ENCODE measurements at places on chromosomes 7 and 10. TPM values are rescaled to one million over a fixed set of nuclear protein-coding genes. Genes with fewer than 3 reads are reported as not detected.
A peak's percentile ranks its signal among the peaks of the same experiment; 100 is the strongest.

GRCh38 chr7:30968294-30968693 is 4.5 kb downstream of the GHRHR start:
- H3K27ac ChIP-seq, result no peak overlapping the region
- H3K27me3 ChIP-seq, result peaks cover 15% of the 10 kb centered on the region
- no peaks in the 10 kb centered on the region for H3K4me1 ChIP-seq
- H3K4me3 ChIP-seq, result no peak overlapping the region

GRCh38 chr10:77877441-77878344 is 48.9 kb downstream of the DLG5 start:
- H3K36me3 ChIP-seq, result no peaks in the 10 kb centered on the region
- peak; percentile 60 for DNase-seq
- no peak overlapping the region for H3K4me3 ChIP-seq
- H3K27me3 ChIP-seq, result no peaks in the 10 kb centered on the region
- H3K4me1 ChIP-seq, result peaks cover 13% of the 10 kb centered on the region
- no peak overlapping the region for H3K27ac ChIP-seq

DNA sequence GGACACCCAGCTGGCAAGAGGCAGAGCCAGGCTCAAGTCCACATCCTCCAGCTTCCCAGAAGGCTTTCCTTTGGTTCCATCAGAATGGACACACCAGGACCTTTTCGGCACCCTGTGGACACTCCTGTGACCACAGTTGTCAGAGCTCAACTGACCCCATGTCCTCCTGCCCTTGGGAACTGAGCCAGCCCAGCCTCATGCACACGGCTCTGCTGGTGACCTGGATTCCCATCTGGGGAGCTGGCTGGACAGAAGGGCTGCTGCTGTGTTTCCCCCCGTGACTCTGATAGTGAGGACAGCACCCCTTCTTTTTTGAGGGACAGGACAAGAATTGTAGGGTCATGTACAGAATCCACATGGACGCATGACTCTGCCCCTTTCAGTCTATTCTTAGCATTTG is 289.2 kb downstream of the WDR37 start:
- no peaks in the 10 kb centered on the region for H3K27me3 ChIP-seq
- no peaks in the 10 kb centered on the region for H3K4me1 ChIP-seq
- no peak overlapping the region for H3K27ac ChIP-seq
- DNase-seq, result no peak

GRCh38 chr7:111089822-111090426 is 1.0 kb upstream of the LRRN3 start:
- H3K27ac ChIP-seq, result peak overlapping the region; percentile 23

Gene FBXL13
- 0.99 TPM for total RNA-seq

Gene KIAA1217
- 2.0 TPM for total RNA-seq
